ENCODE measurements at places on chromosomes 12 and 14.

DNA sequence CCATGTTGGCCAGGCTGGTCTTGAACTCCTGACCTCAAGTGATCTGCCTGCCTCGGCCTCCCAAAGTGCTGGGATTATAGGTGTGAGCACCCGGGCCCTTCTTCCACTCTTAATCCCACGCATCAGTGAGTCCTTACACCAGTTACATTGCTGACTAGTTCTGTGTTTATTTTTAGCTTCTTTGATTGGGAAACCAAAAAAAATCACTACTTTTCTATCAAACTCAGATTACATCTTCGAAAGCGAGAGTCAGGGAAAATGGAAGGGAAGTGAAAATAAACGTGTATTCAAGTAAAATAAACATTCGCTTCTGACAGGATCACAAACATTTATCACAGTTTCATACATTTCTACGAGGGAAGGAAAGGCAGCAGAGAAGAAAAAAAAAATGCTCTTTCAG, 32.2 kb downstream of the FGD6 start:
- no peak for DNase-seq

DNA sequence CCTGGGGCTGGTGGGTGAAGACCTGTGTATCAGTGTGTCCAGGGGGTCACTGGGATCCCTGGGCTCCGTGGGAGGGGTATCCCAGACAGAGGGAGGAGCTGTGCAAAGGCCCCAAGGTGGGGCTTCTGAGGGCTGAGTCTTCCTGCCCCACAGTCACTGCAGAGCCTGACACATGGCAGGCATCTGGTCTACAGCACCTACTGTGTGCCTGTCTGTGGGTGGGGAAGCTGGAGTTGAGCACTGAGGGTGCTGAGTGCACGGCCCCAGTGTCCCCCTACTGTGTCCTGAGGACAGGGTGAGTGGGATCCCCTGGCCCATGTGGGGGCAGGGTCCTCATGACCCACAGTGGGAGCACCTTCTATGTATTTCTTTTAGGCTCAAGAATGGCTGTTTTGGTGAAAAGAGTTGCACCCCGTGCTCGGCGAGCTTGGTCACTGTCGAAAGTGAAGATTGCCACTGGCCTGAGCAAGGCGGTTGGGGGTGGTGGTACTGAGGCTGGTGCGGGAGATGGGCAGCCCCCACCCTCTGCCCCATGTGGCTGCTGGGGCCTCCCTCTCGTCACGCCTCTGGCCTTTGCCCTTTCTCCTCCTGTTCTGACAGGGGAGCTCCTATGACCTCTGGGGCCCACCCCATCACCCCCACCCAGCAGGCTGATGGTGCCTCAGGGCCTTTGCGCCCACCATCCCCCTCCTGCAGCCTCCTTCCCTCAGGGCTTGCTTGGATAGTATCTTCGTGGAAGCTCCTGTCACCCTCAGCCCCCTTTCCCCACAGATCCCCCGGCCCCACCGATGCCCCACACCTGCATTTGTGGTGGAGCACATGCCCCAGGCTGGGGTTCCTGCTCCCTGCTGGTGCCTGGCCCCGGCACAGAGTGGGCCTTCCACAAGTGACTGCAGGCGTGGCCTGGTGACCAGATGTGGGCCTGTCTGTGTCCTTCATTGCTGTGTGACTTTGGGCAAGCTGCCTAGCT, 55.8 kb downstream of the BEGAIN start:
- DNase-seq, result no peak

GRCh38 chr12:42812086-42812485, 222.5 kb upstream of the PRICKLE1 start:
- no peak for DNase-seq

DNA sequence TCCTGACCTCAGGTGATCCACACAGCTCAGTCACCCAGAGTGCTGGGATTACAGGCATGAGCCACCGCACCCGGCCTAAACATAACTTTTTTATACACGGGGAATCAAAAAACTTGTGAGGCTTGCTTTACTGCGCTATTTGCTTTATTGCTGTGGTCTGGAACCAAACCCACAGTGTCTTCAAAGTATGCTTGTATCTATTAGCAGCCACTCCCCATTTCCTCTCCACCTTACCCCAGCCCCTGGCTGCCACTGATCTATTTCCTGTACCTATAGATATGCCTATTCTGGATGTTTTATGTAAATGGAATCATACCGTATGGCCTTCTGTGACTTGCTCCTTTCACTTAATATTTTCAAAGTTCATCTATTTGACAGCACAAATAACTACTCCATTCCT, 233.4 kb downstream of the BMP4 start:
- DNase-seq, result no peak

DNA sequence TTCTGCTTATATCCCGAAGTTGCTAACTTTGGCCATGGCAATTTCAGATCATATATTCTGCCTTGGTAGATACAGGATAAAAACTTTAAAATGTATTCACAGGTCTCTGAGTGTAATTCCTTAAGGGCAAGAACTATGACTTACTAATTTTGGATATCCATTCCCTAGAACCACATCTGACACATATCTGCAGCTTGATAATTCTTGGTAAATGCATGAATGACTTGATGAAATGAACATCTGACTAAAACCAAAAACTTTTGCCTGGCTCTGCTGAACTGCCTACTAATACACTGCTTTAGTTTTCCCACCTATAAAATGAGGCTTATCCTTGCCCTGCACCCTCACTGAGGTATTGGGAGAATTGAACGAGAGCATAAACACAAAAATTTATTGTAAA, 32.2 kb downstream of the SLC25A21 start:
- DNase-seq, result no peak

DNA sequence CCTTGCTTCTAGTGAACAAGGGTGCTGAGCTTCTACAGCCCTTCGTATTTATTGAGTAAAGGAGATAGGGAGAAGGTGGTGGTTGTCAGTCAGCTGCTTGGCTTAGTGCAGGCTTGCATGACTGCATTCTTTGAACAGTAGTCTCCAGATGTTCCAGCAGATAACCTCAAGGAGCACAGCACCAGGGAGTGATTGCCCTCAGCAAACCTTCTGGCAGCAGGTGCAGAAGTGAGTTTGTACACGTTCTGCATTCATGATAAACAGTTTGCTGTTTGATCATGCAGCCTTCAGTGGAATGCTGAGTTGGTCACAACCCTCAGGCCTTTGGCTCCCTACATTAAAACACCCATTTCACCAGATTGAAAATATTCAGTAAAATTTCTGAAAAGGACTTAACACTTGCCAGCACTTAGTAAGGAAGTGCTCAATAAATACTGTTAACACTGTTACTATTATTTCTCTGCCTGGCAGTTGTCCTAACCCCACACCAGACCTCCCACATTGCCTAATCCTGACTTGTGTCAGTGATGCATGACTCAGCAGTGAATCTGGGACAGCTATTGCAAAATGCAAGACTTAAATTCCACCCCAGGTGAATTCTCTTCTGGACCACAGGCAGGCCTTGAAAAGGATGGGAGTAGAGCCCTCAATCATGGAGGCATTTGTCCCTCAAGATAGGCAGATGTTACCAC, 18.9 kb upstream of the CARMIL3 start:
- DNase-seq, result no peak

GRCh38 chr12:65637774-65638173, 186.5 kb upstream of the HMGA2 start:
- no peak for DNase-seq

DNA sequence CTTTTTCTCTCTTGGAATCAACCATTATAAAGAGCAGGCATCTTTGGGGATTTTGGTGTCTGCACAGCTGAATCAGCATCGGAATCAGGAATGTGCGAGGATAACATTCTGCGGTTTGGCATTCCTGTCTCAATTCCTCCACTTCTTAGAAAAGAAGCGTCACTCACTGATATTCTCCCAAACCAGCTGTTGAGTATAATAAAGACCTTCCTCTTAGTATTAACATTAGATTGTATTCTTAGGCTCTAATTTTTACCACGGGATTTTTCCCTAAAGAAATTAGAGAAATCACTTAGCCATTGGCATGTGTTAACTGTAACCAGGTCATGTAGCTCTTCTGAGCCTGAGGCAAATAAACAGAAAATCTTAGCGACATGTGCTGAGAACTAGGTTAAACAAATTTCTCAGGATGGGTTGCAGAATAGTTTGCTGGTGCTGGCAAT, 128.7 kb downstream of the TMX1 start:
- no peak for DNase-seq

DNA sequence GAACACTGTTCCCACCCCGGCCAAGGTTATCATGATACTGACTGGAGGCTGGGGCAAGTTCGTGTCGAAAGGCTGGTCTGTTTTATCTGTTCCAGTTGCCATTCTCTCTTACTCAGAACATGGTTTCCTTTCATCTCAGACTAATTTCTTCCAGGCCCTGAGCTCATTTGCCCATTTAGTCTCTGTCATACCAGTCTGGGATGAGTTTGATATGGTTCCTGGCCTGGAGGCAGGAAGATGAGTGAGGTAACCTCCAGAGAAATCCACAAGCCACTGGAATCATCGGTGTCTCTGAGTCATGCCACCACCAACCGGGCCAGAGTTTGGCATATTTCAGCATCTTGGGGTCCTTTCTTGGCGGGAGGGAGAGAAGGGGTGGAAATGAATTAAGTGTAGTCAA, 114.7 kb downstream of the NTF3 start:
- no peak for DNase-seq

DNA sequence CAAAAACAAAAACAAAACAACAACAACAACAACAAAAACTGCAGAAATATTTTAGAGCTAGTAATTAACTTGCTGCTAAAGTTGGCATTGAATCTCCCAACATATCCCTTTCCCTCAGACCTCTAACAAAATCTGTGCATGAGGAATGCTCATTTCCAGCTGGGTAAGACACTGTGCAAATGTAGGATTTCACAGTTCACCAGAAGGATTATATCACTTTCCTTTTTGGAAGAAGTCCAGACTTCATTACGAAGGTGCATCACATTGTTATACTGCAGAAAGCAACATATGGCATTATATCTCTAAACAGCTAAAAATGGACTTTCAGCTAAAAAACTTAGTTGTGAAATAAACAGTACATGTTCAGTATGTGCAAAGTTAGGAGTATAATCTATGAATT, 341.8 kb downstream of the FSCB start:
- no peak for DNase-seq

- no peak for DNase-seq
Measured at GRCh38 chr12:108360487-108360886, 21.4 kb upstream of the CMKLR1 start.

DNA sequence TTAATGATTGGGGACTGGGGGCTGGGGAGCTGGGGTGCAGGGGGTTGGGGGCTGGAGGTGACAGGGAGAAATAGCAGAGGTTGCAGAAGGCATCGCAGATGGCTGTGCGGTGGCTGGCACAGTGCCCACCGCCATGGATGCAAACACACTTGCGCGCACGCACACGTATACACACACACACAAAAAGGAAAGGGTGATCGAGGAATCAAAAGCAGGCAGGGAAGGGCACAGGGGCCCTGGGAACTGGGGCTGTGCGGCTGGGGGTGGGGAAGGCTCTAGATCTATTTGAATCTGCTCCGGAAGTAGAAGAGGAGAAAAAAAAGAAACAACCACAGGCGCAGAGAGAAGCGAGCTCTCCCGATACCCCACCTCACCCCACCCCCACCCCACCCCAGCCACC, 39.4 kb downstream of the ZFHX2 start:
- DNase-seq, result peak; percentile 4

DNA sequence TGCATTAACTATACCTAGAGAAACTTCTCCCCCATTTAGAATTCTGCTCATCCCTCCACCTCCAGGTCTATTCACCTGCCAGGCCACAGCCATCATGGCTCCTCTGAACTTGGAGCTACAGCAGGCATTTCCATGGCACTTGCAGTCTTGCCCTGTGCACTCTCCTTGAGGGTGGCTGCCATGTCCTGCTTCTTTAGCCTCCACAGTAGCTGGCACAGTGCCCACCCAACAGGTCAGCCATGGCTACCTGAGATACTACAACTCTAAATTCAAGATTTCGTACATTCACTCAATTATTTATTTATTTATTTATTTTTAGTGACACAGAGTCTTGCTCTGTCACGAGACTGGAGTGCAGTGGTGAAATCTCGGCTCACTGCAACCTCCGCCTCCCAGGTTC, 46.5 kb downstream of the GCH1 start:
- no peak for DNase-seq

- DNase-seq, result peak; percentile 41
Measured at GRCh38 chr12:78118036-78118435, 287.3 kb downstream of the NAV3 start.

DNA sequence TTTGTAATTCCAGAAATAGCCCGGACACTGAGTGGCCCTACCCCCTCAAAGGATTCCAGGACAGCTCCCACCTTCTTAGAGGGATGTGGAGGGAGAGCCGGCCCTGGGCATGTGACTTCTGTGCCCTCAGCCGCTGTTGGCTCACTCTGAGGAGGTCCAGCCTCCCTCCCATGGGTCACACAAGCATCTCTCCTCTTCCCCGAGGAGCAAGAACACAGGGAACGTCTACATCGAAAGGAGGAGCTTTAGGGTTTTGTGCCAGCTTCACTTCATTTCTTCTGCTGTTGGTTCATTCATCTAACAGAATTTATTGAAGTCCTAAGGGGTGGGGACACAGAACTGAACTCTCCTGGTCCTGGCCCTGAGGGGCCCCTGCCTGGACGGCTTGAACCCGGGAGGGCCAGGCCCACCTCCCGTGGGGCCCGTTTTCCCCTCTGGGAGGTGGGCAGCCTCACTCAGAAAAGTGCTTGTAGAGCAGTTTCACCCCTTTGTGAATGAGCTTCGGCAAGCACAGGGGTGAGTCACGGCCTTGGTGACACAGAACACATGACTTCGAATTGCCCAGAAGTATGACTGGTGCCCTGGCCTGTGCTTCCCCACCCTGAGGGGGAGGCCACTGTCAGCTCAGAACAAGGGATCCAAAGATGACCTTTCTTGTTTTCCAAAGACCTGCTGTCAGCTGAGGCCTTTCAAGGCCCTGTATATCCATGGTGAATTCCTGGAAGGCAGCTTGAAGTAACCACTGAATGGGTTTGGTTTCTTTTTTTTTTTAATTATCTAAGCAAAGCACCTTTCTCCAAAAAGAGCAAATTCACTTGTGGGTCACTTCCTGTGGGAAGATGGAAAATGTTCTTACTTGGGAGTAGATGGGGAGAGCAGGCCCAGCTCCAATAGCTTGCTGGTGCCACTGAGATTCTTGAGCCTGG, 39.2 kb downstream of the NFKBIA start:
- DNase-seq, result no peak

DNA sequence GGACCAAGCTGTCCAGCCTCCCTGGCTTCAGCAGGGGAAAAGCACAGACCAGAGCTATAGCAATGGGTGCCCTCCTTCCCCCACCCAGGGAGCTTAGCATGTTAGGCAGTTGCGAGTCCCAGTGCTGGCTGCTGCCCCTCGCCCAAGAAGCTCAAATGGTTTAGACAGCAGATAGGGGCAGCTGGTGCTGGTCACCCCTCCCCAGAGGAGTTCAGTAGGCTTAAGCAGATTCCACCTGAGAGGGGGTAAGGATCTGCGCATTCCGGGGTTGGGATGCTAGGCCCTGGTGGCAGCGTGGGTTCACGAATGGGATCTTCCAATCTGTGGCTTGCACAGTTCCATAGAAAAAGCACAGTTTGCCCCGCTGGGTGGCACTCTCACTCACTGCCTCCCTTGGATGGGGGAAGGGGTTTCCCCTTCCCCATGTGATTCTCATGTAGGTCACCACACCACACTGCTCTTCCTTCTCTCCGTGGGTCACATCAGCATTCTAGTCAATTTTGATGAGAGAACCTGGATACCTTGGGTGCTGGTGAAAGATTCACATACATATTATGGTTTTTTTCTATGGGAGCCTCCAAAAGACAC, 665.6 kb downstream of the C12orf50 start:
- DNase-seq, result no peak

GRCh38 chr12:105622846-105623736, 292.6 kb downstream of the C12orf75 start:
- DNase-seq, result no peak
